ENCODE measurements at places on chromosomes 7 and 10.

- DNase-seq, result no peak
Observed at GRCh38 chr10:129244757-129245156, 222.3 kb upstream of the MGMT start.

DNA sequence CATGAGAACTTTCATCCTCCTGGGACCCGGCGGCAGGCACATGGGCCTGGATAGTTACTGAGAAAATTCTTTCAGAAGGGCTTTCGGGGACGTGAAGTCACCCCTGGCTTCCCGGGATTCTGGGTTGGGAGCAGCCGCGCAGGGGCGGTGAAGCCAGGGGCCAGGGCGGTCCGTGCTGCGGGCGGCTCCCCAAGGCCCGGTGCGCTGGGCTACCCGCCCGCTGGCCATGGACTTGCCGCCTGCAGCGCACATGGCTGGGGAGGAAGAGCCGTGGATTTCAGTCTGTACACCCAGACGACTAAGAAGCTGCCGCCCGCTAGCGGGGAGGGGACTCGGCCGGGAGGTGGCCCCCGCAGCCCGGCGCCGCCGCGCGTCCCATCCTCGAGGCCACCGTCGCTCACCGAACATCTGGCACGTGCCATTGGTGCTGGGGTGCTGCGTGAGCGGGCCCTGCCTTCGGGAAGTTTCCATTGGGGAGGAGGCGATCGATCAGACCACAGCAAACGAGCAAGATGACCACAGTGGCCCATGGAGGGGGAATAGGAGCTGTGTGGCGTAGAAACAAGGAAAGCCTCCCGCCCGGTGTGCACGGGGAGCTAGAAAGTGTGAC, 64.5 kb downstream of the TMEM209 start:
- DNase-seq, result no peak

- no peak for DNase-seq
Observed at GRCh38 chr10:71075086-71075758, 137.1 kb upstream of the UNC5B start.

GRCh38 chr7:94055963-94056362, 51.8 kb upstream of the BET1 start:
- no peak for DNase-seq

DNA sequence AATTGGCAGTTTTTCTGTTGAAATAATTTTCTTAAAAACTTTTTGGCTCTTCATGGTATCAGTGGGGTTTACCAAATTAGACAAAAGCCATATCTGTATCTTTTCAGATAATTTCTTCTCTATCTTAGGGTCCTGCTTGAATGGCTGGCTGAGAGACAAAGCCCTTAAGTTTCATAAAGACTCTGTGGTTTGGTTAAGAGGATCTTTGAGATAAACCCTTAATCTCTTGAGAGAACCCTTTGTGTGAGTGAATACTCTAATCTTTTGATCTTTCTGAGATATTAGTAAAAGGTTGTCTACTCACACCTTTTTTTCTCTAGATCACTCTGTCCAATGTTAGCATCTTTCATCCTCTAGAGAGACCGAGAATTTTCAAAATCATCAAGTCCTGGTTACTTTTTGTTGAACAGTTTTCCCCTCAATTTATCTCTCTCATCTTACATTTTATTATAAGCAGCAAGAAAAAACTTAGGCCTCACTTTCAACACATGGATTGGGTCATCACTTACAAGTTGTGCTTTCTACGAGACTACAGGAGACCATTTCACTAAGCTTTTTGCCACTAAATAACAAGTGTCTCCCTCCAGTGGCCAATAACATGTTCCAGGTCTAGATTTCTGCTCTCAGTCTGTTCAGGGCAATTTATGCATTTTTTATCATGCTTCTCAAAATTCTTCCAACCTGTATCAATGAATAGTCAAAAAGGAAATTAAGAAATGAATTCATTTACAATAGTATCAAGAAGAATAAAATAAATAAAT, 28.4 kb downstream of the DNAJC9 start:
- DNase-seq, result no peak

GRCh38 chr7:141158561-141158960, 84.7 kb downstream of the TMEM178B start:
- DNase-seq, result no peak

DNA sequence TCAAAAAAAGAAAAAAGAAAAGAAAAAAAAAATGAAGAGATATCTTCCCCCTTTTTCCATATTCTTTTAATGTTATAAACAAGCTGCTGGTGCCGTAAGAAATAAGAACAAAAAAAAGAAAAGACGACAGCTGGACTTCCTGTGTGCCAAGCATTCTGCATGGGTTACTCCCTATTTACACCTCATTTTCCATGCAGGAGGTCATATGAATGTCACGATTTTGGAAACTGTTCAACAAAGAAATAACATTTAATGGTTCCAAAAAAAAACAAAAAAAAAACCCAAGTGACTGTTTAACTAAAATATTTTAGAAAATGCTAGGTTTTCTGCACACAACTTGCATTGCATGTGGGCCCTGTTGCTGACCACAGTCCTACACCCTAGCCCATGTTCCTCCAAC, 159.3 kb downstream of the TNS3 start:
- DNase-seq, result no peak
